Activated CD8-positive, alpha-beta memory T cell treated with anti-CD3 and anti-CD28 coated beads, Interleukin-2, amount 50 U/mL, for 4 hours (primary cell): ENCODE measurements at places on chromosomes 6 and 20.

- DNase-seq: no peak
Measured at GRCh38 chr20:15625981-15626380, 947.3 kb downstream of the KIF16B start.

DNA sequence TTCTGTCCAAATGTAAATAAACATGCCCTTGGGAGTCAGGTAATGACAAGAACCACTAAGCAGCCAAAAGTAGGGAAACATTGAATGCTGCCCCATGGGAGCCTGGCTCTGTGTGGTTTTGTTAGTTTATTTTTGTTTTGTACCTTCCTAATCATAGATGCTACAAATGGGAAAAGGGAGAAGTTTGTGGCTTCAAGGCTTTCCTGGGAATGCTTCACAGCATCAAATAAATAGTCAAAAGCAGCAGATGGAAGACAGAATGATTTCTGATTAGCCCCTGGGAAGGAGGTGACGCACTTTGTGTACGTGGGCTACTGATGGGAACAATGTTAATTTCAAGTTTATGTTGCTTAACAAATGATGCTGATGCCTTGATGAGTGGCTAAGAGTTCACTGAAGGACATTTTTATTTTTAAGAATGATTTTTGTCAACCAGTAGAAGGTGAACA, 532.7 kb downstream of the BCKDHB start:
- no peak for DNase-seq

DNA sequence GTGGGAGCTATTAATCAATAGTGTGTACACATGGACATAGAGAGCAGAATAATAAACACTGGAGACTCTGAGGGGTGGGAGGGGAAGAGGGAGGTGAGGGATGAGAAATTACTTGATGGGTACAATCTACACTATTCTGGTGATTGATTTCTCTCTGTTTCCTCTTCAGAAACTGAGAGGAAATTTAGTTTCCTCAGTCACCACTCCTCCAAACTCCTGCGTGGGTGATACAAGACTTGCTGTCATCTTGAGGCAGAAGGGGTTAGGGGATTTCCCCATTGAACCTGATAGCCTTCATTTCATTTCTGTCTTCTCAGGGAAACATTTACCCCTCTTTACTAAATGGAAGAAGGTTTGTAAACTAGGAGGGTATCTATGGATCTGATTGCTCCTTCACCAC, 84.3 kb upstream of the ESR1 start:
- DNase-seq: no peak

DNA sequence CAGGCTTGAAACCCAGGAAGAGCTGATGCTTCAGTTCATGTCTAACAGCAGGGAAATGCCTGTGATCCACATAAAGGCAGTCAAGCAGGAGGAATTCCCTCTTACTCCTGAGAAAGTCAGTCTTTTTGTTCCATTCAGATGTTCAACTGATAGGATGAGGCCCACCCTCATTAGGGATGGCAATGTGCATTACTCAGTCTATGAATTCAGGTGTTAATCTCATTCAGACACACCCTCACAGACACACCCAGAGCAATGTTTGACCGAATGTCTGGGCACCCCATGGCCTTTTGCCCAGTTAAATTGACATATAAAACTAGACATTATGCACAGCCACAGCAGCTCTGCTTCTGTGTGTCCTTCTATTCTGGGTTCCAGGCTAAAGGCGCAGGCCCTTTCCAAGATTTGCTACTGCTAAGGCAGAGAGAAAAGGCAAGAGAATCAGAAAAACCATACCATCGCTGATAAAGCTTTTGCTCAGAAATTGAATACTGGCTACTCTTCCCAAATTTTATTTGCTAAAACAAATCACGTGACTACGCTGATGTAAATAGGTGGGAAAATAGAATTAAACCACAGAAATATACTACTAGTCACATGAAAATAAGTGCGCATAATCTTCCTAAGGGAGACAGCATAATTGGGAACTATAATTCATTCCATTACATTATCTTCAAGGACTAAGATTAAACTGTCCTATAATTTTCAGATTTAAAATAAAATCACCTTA, 625.0 kb upstream of the MAN1A1 start:
- DNase-seq: no peak

DNA sequence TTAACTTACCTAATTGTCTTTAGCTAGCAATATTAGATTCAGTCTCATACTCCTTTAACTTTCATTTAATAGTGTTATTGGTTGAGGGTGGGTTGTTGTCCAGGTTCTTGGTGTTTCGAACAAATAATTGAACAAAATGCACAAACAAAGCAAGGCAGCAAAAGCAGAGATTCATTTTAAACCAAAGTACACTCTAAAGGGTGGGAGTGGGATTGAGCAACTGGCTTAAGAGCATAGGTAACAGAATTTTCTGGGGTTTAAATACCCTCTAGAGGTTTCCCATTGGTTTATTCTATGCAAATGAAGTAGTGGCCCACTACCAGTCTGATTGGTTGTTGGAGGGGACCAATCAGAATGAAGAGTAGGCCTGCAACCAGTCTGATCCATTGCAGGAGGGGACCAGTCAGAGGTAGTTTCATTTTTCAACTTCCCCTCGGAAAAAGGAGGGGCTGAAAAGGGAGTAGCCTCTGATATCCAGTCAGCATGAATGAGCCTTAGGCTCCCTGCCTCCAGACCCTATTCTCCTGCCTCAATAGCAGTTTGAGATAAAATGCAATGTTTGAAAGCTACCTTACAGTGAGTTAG, 26.3 kb upstream of the RAB23 start:
- no peak for DNase-seq

DNA sequence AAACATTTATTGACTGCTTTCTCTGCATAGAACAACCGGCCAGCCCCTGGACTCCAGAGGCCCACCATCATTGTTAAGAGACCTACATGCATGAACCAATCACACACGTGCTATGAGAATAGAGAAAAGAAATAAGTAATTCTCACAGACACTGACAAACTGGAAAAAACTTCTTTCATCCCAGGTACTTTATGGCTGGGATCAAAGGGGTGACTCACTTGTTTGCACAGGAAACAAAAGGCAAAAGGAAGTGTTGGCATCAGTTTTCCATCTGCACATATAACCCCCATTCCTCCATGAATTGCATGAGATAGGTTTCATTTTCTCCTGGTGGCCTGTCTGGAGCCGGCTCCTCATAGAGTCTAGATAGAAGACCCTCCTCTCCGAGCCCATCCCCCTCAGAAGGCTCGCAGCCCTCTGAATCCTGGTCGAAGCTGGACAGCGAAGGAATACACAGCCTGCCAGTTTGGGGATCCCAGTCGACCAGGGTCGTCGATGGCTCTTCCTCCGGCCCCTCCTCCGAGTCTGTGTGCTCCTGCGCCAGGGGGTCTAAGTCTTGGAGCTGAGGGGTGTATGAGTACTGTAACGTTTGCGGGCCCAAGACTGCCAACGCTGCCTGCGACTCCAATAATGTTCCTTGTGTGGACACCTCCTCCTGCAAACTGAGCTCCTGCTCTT, 43.3 kb downstream of the IL20RA start:
- no peak for DNase-seq

- no peak for DNase-seq
Measured at GRCh38 chr20:44450281-44450889, 25.3 kb upstream of the TTPAL start.
